A549 treated with ZK216348 at 1 μM for 4 hours (cell line): ENCODE measurements at places on chromosomes 12 and 14. TPM values are rescaled to one million over a fixed set of nuclear protein-coding genes. Genes with fewer than 3 reads are reported as not detected.

The SLC4A8 gene
- total RNA-seq = 0.77 to 1.8 TPM (median 1.6 TPM) in 5 replicates

The FOXM1 gene
- 77.0 to 96.8 TPM (median 92.7 TPM) in 5 replicates for total RNA-seq

The RERGL gene
- total RNA-seq = not detected in 5 replicates

The MYF5 gene
- not detected in 5 replicates for total RNA-seq

The LRP1-AS gene
- total RNA-seq = not detected in 5 replicates

The NOXRED1 gene
- total RNA-seq = 0.26 TPM in 1 of 5 replicates, not detected in the others

The KLRK1 gene
- not detected in 5 replicates for total RNA-seq

The AMN1 gene
- 9.5 to 15.6 TPM (median 10.0 TPM) in 5 replicates for total RNA-seq
